Endothelial cell (in vitro differentiated cells): ENCODE measurements at places on chromosomes 2 and 18.
A peak's percentile ranks its signal among the peaks of the same experiment; 100 is the strongest.

DNA sequence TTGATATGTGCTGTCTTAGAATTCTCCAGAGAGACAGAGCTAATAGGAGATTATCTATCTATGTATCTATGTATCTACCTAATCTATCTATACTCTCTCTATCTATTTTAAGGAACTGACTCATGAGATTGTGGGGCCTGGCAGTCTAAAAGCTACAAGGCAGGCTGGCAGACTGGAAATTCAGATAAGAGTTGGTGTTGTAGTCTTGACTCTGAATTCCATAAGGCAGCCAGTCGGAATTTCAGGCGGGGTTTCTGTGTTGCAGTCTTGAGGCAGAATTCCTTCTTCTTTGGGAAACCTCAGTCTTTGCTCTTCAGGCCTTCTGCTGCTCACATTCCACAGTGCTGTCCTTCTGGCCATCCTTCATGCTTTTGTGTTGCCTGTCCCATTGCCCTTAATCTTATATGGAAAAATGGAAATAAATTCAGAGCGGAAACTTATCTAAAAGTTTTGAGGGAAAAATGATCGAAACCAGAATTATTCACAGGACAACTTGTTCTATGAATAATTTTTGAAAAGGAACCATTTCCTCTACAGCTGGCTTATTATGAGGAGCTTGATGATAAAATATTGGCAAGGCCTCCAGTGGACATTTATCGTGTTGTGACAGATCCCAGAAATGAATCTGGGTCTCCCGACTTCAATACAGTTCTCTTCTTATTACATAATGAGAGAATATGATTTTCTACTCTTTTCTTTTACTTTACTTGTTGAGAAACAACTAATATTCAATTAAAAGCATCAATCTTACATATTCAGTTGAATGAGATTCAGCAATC lies 10.8 kb downstream of the IL1RL1 start:
- DNase-seq = no peak
- no peaks in the 10 kb centered on the region for H3K4me1 ChIP-seq
- H3K36me3 ChIP-seq = peaks cover 4% of the 10 kb centered on the region
- H3K27me3 ChIP-seq = no peaks in the 10 kb centered on the region
- H3K4me3 ChIP-seq = no peak overlapping the region

DNA sequence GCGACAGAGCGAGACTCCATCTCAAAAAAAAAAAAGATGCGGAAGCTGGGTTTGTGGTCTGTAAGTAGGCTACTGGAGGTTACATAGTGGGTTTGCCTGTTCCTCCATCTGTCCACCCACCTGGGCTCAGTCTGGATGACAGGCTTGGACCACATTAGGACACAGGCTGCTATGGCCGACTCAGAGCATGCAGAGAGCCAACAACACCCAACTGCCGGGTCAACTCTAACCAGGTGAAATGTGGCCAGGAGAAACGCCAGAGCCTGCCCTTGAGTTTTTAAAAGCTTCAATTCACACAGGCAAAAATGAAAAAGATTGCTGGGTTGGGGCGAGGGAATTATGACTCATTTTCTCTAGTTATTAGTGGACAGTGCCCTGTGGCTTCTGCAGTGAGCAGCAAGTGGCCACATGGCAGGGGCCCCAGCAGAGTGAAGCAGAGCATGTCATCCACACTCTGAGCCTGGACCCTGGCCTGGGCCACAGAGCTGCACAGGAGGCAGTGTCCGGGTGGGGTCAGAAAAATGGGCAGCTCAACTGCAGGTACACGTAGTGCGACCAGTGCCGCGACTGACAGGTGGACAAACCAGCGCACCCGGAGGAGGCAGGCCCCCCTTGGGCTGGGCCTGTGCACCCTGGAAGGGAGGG lies 67.4 kb downstream of the BIN1 start:
- H3K27me3 ChIP-seq = peaks cover 4% of the 10 kb centered on the region
- H3K4me3 ChIP-seq = no peak overlapping the region
- DNase-seq = no peak
- no peak overlapping the region for H3K27ac ChIP-seq

GRCh38 chr18:8754995-8755960 lies 49.9 kb downstream of the MTCL1 start:
- H3K27ac ChIP-seq = no peak overlapping the region
- H3K36me3 ChIP-seq = no peaks in the 10 kb centered on the region
- H3K4me3 ChIP-seq = no peak overlapping the region

DNA sequence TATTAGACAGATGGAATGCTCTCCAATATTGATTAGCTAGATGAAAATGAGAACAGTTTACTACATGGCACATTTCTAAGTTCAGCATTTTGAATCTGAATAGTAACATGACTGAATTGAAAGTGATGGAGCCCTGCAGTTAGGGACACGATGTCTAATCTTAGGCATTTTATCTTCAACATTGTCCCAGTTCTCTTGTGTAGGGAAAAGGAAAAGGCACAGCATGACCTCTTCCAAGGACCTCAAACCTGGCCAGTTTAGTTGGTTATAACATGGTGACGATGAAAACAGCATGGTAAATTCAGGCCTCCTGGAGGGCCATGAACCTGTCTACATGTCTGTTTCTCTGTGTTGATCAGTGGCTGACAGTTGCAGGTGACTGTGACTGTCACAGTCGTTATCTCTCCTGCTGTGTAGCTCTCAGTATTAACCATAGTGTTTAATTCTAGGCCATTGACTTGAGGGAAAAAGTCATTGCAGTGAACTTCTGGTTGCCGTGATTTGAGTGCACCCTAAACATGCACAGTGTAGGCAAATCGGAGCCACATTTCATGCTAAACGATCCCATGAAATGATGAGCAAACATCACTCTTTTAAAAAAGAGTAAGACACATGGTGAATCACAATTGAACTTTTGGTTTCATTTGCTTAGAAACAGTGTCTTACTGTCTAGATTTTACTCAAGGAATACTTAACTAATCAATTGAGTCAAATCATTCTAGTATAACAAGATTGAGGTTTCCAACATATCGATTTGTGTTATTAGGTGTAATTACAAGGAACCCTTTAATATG lies 129.7 kb downstream of the PHLPP1 start:
- H3K27ac ChIP-seq = no peak overlapping the region
- no peaks in the 10 kb centered on the region for H3K36me3 ChIP-seq
- peaks cover 24% of the 10 kb centered on the region for H3K4me1 ChIP-seq
- DNase-seq = no peak
- no peak overlapping the region for H3K4me3 ChIP-seq

- H3K4me3 ChIP-seq = no peak overlapping the region
- H3K27ac ChIP-seq = no peak overlapping the region
- H3K27me3 ChIP-seq = peaks cover 17% of the 10 kb centered on the region
These were observed 102.6 kb downstream of the RTN4 start for GRCh38 chr2:54947646-54948045.

DNA sequence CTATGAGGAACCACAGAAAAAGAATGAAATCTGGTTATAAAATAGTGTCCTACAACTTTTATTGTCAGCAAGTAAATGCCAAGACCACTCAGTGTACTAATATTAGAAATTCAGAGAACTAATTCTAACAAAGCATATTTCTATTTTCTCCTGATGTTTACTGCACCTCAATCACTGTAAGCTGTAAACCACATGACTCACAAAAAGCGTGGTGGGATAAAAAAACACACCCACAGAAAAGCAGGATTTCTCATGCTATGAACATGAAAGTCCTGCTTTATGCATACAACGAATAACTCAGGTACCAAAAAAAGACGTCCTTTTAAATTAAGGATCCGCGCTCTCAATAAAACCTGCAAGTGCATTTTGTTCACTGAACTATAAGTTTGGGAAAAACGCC lies 797 bp downstream of the TXNL4A start:
- H3K36me3 ChIP-seq = peaks cover 8% of the 10 kb centered on the region
- no peaks in the 10 kb centered on the region for H3K27me3 ChIP-seq
- peak overlapping the region; percentile 48 for H3K27ac ChIP-seq
- H3K4me1 ChIP-seq = peaks cover 18% of the 10 kb centered on the region

- no peak overlapping the region for H3K27ac ChIP-seq
- no peak for DNase-seq
These were observed 41.5 kb downstream of the ARHGAP25 start for GRCh38 chr2:68776124-68776523.
